ENCODE measurements at places on chromosomes 7 and 10.

- DNase-seq = no peak
These were observed 228.7 kb downstream of the CNTNAP2 start for GRCh38 chr7:146345251-146345650.

DNA sequence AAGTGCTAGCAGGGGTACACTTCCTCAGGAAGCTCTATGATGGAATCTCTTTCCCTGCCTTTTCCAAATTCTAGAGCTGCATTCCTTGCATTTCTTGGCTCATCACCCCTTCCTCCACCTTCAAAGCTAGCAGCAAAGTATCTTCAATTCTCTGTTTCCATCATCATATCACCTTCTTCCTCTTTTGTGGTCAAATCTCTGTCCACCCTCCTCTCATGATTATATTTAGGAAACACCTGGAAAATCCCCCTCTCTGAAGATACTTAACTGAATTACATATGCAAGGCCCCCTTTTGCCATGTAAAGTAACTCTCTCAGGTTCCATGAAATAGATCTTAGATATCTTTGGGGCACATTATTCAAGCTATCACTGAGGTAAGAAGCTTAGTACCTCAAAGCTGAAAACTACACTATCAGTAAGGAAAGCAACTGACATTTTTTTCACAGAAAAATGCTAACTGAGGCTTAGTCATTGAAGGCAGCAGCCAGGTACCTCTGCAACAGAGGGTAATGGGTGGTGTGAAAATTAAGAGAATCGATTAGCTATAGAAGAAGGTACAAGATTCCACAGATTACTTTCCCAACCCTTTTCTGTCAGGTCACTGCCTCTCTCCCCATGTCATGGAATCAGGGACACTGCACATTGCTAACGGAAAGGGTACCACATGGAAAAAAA is 197.3 kb downstream of the MACC1 start:
- DNase-seq = no peak

DNA sequence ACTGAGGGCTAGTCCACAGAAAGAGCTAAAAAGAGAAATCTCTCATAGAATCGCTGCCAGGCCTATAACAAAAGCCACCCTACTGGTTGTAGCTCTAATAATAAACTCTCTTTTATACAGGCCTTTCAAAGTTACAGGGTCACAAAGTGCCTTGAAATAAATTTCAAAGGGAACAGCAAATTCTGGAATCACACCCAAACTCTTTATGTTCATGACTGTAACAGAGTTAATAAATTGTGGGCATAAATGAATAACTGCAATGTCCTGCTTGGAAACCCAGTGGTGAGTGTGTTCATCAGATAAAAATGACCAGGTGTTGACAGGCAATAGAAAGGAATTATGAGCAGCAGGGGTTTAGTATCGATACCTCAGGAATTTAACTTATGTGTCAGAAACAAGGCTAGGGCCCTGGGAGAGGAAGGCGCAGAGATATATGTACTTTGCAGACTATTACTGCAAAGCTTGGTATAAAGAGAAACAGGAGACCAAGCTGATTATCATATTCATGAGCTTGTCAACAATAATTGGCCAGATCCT is 9.3 kb downstream of the CDC14C start:
- DNase-seq = peak; percentile 1

DNA sequence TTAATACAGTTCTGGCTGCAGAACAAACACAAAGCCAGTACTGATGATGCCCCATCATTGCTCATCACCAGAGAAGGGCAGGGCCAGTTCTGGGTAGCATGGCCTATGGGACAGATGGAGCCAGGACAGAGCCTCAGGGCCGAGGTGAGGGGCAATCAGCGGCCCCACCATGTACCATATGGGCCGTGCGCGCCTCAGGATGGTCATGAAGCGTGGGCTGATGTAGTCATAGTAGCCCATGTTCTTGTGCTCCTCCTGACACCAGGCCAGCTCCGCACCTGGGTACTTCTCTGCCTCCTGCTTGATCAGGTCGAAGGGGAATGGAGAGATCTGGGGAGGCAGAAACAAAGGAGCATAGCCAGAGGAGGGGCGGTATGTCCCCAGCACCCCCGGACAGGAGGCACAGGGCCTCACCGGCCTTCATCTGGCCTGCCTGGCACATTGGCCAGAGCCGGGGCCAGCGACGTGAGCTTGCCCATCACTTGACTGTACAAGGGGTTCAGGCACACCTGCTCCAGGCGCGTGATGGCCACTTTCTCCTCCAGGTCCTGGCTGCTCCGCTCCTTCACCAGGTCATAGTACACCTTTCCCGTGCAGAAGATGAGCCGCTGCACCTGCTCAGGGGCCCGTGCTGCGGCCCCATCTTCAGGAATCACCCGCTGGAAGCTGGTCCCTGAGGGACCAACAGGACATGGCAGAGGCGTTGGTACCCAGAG is 26.1 kb downstream of the OGDHL start:
- no peak for DNase-seq

GRCh38 chr10:3136336-3136735 is 36.2 kb downstream of the PITRM1 start:
- no peak for DNase-seq

DNA sequence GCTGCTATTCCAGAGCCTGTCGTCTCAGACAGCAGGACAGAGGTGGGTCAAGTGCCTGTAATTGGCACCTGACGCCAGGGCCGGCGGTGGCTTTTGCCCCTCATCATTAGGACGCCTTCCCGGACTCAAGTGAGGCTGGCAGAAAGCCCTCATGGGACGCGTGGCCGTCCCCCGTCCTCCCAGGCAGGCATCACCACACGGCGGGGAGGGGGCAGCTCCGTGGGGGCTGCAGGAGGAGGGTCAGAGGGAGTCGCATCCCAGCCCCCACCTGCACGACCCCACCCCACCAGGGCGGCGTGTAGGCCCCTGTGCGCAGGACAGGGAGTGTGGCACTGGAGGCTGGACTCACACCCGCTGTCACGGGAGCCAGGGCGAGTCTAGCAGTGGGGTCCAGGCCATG is 16.3 kb downstream of the CFAP46 start:
- no peak for DNase-seq

GRCh38 chr10:2244471-2244870 is 507.1 kb upstream of the ADARB2 start:
- DNase-seq = no peak

- no peak for DNase-seq
These were observed 27.5 kb downstream of the HOXA1 start for GRCh38 chr7:27068259-27068658.

DNA sequence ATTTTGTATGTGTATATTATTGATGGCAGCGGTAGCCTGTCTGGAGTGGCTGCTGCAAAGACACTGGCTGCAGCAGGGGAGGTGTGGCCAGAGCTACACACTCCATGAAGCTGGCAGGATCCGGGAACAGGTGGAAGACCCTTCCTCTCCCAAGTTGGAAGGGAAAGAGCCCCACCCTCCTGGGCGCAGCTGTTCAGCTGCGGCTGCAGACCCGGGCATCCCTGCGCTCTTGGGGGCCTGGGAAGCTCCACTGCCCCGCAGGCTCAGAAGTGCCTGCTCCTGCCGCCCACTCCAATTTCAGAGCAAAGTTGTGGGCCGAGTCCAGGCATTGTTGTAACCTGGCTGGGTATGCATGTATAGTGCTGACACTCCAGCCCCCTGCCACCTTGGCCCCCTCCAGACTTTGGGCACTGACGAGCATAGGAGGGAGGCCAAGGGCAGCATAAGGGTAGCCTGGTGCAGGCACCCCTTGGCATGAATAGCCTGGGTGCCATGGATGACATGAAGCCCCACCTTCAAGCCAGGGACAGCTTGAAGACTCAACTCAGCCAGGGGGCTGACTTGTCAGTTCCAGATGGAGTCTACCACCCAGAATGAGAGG is 90.7 kb upstream of the TMEM168 start:
- DNase-seq = no peak

Data from kidney glomerular epithelial cell (primary cell).